Mesenteric fat pad (tissue), 1 donor: ENCODE measurements at places on chromosomes 5 and 9.

DNA sequence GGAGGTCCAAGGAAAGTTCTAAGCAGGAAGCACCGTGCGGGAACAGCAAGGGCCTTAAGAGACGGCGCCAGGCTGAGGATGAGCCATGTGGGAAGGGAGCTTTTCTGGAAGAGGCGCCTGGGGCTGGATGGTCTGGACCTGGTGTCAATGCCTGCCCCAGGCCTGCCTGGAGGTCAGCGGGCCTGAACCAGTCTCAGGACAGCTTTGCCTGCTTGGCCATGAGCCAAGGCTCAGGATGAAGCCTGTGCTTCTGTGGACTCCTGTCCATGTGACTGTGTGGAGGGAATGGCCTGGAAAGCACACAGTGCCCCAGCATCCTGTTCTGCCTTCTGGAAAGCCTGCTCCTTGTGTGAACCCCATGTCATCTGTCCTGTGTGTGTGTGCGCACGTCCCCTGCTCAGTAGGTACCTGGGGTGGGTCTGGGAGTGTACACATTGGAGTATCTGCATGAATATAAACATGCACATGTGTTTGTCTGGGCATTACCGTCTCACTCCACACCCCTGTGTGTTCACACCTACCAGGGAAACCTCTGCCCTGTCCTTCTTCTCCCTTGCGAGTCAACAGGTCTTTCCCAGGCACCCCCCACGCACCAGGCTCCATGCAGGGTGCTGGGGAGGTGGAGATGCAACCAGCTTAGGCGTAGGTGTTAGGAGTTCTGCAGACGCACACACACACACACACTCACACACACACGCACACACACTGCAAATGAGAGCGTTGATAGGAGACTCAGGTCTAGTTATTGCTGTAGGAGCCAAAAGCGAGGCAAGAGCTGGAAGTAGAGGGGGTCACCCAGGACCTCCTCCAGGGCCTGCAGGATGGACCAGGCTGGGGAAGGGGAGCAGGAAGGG is 24.8 kb downstream of the DAB2IP start:
- DNase-seq, result no peak

- DNase-seq, result no peak
Measured at GRCh38 chr9:90881648-90882047, 80.0 kb downstream of the SYK start.

DNA sequence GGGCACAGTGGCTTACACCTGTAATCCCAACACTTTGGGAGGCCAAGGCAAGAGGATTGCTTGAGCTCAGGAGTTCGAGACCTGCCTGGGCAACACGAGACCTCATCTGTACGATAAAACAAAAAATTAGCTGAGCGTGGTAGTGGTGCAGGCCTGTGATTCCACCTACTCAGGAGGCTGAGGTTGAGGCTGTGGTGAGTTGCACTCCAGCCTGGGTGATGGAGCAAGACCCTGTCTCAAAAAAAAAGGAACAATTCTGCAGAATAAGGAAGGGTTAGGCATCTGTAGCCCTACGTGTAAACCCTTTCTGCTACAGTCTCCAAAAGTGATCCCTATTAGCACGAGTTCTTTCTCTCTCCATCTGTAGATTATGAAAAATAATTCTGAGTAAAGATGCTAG is 19.9 kb downstream of the CDC26 start:
- DNase-seq, result no peak

GRCh38 chr9:71793386-71794105 is 25.2 kb upstream of the CEMIP2 start:
- DNase-seq, result no peak

DNA sequence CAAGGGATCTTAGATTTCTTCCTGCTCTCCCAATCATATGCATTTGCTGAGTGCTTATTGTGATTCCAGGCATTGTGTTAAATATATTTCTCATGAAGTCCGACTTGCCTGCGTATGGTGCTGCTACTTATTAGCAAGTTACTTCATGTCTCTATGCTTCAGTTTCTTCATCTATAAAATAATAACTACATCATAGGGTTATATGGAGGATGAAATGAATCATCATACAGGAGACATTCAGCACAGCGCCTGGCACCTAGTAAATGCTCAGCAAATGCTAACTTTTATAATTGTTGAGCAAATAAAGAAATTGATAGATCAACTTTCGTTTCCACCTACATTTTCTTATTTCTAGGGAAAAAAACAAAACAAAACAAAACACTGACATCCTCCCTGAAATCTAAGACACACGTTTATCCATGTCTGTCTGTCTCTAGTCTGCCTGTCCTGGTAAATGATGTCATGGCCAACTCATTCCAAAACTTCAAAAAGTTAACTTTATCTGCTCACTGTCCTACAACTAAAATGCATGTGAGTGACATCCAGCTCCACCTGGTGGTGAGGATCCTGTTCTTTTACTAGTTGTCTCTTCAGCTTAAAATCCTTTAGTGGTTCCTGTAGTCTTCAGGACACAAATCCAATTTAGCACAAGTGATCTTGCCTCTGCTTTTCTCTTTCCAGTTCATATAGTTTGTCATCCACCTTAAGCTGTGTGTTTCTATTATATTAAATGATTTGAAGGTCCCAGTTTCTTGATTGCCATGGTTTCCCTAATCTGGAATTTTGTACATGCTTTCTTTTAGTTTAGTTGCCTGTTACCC is 27.7 kb downstream of the PPP3R2 start:
- no peak for DNase-seq

GRCh38 chr9:36029202-36029601 is 7.5 kb upstream of the RECK start:
- DNase-seq, result no peak

DNA sequence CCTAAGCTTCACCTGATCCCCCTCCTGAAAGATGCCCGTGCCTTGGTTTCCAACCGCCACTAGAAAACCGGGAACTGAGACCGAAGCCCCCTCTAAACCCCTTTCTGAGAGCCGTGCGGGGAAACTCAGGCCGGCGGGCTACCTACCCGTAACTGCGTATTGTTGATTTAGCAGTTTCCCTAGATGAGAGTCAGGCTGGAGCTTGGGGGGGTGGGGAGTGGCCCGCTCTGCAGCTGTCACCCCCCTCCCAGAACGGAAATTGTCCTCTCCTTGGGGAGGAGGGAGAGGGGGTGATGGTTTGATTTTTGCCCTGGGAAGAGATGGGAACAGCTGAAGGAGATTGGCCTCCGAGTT is 2.5 kb downstream of the CXXC5 start:
- no peak for DNase-seq

- DNase-seq, result no peak
Measured at GRCh38 chr9:112810696-112811490, 60.3 kb downstream of the SNX30 start.
